ENCODE measurements at places on chromosomes 6 and 20.

DNA sequence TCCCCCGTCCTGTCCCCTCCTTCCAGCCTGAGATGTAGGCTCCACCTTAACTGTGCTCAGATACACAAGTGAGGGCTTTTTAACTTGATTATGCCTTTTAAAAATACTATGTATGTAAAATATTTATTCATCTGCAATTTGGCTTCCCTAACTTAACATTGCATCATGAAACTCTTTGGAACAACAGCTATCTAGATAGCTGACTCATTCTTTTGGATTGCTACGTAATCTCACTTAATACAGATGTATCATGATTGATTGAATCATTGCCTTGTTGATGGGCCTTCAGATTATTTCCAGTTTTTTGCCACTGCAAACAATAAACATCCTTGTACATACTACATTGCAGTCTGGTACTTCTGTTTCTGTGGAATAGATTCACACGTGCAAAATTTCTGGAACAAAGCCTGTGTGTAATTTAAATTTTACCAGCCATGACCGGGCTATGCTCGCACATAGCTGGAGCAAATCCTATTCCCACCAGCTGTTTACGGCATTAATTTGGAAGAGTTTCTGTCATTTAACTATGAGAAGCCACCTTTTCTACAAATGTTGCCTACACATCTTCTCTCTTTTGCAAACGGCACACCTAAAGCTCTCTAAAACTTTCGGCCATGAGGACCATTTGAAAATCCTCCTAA, 6.5 kb downstream of the PRND start:
- DNase-seq: no peak

DNA sequence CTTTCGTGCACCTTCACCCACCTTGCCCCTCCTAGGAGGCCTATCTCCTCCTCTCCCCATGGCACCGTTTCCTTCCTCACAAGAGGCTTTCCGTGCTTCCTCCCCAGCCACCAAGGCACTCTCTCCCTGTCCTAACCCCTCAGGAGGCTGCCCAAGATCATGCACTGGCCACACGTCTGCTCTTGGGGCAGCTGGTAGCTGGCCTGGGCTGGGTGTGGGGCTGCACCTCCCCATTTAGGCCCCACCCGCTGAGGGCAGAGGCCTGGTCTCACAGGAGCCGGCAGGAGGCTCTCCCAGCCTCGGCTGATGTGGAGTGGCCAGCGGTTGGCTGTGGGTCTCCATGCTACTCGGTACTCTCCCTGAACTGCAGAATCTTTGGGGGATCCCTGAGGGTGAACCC, 13.6 kb downstream of the NOL4L start:
- no peak for DNase-seq

DNA sequence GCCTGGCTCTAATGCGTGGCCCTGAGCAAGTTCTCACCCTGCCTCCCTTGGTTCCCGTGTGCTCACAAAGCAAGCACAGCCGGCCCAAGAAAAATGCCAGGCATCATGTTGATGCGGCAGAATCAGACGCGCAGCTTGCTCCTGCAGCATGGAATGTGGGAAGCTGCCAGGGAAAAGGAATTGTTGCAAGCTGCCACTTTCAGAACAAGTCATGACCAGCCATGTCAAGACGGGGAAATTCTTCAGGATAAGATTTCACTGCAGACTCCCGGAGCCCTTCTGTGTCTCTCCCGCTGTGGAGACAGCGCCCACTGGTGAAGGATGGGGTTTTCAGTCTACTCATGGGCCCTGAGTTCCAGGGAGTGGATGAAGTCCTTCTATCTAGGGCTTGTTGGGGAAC, 4.6 kb downstream of the DACT2 start:
- DNase-seq: no peak

DNA sequence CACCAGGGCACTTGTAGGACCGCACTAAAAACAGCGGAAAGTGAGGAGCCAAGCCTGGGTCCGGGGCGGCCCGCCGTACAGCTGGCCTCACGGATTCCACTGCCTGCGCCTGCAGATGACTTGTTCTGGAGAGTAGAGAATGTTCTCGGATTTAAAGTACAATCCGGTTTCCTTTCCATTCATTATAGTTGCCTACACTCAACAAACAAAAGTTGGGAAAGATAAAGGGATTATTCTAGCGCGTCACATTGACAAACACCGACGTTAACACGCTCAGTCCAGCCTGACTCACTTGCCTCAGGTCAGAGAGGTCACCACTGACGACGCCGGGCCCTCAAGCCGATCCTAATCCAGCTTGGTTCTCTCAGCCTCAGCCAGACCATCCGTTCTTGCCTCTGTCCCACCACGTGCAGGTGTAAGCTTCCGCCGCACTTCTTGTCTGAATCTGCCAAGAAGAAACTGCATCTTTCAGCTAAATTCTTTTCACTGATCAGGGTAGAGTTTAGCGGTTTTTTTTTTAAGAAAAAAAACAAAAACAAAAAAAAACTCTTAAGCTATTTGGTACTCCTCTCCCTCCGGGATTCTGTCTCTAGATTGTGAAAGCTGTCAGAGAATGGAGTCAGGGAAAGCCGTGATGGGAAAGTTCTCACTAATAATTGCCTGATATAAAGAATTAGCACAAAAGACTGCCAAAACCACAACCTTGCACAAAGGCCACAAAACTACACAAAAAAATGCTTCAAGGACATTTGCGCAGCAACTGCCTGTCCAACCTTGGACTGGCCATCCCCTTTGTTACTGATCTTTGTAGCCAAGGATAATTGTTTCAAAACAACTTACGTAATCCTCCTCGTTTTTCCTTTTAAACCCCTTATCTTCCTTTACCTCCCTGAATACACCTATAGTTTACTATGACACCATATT, 1.1 kb upstream of the PHF10 start:
- DNase-seq: peak; percentile 6

GRCh38 chr6:55208478-55209458, 34.5 kb downstream of the HCRTR2 start:
- DNase-seq: no peak

DNA sequence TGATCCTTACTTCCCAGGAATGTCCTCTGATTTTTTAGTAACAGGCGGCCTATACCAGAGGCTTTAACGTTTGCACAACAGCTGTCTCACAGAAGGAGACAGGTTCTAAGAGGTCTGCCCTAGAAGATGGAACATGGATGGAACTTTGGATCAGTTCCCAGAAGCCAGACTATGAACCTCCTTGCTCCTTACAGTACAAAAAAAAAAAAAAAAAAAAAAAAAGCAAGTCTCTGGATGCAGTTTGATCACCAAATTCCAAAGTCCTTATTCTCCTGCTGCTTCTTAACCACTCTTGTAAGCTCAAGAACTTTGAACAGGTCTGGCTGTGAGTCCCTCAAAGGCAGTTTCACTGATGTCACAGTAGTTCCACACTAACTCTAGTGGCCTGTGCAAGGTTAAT, 2.0 kb upstream of the TRMT11 start:
- DNase-seq: no peak

DNA sequence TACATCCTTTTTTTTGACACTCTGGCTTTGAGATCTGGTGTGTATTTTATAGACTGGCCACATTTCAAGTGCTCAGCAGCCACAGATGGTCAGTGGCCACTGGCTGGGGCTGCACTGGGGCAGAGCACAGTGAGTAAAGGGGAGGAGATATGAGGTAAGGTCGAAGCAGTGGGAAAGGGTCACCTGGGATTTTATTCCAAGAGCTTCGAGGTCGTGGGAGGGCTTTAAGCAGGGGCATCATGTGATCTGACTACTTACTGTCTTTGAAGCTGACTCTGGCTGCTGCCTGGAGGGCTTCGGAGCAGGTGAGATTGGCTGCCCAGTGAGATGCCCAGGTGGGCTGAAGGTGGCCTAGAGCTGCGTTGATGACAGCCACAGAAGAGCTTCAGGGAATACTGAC, 6.7 kb downstream of the C20orf203 start:
- DNase-seq: no peak

DNA sequence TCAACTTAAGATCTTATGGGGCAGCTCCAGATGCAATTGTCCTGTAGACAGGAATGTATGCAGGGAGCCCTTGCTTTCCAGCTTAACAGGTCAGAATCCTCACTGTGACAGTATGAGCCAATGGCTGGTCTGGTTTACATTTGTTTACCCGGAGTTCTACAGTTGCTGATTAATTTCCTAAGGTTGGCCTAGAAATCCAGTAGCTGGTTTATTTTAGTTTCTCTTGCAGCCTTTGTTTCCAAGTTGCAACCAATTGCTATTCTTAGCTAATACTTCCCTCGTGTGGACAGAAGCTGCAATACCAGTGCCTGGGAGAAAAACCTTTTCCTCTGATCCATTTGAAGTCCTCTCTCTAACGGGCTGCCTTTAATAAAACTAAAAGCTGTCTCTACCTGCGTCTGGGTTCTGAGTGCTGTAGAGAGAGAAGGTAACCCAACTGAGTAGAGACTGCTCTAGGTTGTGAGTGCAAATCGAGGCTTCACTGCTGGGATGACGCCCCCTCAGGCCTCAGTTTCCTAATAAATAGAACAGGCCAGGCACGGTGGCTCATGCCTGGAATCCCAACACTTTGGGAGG, 45.9 kb downstream of the ZNF217 start:
- DNase-seq: peak; percentile 49

DNA sequence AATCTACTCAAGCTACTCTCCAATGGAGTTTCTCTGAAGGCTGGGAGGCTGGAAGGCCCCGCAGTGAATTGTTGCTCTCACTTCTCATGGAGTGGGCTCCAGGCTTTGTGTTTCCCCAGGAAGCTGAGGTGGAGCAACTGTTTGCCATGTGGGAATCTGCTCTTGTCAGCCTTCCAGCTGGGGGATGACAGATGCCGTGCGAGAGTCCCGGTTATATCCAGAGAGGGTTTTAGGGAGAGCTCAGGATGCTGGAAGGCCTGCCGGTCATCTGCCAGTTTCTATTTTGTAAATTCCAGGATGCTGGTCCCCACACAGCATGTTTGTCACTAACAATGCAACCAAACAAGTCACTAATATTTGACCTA, 98.2 kb upstream of the NAA20 start:
- no peak for DNase-seq

DNA sequence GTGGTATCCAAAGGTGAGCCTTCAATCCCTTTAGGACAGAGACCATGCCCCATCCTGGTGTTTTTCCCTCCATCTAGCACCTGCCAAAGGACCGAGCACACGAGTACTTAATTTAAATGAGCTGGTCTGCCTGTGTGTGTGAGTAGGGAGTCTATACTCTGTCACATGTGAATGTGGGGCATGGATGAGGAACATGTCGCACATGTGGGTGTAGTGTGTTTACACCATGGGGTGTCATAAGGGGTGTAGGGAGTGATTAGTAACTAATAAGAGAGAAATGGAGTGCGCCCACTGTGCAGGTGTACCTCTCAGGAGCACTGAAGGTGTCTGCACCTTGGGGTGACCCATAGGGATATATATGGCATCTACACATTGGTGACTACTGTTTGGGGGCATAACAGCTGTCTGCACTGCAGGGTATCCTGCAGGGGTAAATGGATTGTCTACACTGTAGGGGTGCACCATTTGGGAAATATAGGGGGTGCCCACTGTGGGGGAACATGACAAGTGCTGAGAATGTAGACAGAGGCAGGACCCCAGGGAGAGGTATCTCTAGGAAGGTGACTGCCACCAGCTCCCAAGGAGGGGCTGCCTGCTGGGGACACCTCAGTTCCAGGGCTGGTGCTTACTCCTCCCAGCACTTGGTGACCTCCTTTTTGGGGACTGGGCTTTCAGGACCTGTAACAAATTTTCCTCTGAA, 53.5 kb downstream of the EBF4 start:
- DNase-seq: no peak

DNA sequence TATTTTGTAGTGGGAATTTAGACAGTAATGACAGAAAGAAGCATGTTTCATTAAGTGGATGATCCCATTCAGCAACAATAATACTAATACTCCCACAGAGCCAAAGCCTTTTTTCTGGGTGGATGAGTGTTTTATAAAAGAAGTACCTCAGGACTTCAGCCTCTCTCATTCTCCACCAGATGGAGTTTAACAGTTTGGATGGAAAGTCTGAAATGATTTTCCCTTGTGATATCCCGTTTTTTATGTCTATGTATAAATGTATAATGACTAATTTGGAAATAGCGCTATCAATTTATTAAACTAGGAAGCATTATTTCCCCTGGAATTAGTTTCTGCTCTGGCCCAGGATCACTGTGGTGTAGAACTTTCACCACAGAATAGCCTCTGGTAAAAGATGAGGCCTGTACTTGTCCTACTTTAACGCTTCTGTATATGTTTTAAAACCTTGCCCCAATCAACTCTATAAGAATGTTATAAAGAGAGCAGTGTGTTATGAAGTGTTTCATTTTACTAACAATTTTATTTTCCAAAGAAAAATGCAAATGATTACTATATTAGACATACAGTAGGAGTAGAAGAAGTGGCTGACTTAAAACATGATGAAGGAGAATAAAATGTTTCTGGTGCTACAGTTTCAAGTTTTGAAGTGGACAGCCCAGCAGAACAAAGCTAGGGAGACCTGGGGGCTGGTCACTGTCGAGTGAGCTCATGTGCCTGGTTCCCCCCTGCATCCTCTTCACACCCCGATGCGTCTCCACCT, 135.6 kb downstream of the HIVEP1 start:
- DNase-seq: no peak

- DNase-seq: no peak
Measured at GRCh38 chr6:159172091-159172491, 2.9 kb downstream of the FNDC1 start.
